ENCODE measurements at places on chromosomes 12 and 14.
A peak's percentile ranks its signal among the peaks of the same experiment; 100 is the strongest.

DNA sequence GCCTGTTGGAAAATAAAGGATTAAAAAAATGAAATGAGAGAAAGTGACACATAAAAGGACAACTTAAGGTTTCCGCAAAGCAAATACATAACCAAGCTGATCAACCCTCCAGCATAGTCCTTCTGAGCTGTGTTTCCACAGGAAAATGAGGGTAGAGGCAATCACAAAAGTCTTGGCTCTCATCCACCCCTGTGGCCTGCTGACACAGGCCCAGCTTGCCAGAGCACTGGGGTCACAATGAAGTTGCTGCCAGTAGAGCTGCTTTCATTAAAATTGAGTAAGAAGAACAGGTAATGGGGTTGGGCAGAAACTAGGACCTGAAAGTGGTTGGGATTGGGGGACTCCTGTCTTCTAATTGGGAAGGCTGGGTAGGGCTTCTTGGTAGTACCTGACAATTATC lies 65.9 kb downstream of the RERG start:
- no peak for DNase-seq

- DNase-seq: no peak
Observed at GRCh38 chr12:108240928-108241327, 98.2 kb downstream of the CMKLR1 start.

DNA sequence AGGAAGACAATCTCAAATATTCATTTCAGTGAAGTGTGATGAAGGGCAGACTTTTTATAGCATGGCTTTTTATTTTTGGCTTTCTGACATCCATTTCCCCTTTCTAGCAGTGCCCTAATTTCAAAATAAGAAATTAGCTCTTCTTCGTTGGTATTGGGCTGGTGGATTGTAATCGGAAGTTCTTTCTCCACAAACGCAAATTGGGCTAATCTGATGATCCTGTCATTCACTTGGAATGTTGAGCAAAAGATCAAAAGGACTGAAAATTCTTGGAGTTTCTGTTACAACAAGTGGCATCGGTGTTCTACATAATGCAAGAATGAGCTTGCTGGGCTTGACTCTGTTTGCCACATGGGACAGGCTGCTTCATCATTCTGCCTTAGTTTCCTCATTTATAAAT lies 1182.8 kb downstream of the FLRT2 start:
- DNase-seq: no peak

DNA sequence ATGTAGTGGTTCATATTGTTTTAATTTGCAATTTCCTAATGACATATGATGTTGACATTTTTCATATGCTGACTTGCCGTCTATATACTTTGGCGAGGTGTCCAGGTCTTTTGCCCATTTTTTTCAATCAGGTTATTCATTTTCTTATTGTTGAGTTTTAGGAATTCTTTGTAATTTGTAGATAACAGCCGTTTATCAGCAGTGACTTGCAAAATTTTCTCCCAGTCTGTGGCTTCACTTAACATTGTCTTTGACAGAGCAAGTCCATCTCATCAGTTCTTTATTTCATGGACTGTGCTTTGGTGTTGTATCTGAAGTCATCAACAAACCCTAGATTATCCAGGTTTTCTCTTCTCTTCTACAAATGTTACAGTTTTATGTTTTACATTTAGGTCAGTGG lies 12.6 kb upstream of the KLHDC2 start:
- DNase-seq: no peak

DNA sequence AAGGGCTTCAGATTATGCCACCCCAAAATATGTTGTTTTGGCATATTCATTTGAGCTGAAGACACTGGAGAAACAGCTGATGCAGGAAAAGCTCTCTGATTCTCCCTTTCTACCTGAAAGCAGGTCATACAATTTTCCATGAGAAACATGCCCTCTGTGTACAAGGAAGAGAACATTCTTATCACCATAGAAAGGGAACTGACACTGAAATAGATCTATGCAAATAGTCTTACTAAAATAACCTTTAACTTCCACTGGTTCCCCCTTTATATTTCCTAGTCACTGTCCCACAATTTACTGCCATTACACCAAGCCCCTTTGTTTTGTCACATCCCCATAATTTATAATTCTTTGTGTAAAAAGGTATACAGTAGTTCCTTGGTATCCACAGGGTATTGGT lies 9.6 kb upstream of the PHC1 start:
- no peak for DNase-seq

- no peak for DNase-seq
Observed at GRCh38 chr14:57245941-57246340, 22.8 kb downstream of the EXOC5 start.

DNA sequence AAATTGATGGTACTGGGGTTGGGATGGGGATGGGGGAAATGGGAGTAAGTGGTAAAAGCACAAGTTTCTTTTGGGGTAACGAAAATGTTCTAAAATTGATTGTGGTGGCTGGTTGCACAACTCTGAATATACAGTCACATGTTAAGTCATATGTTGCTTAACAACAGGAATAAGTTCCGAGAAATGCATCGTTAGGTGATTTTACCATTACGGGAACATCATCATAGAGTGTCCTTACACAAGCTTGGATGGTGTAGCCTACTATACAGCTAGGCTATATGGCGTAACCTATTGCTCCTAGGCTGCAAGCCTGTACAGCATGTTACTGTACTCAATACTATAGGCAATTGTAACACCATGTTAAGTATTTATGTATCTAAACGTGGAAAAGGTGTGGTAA lies 31.0 kb downstream of the ITGA7 start:
- DNase-seq: no peak

DNA sequence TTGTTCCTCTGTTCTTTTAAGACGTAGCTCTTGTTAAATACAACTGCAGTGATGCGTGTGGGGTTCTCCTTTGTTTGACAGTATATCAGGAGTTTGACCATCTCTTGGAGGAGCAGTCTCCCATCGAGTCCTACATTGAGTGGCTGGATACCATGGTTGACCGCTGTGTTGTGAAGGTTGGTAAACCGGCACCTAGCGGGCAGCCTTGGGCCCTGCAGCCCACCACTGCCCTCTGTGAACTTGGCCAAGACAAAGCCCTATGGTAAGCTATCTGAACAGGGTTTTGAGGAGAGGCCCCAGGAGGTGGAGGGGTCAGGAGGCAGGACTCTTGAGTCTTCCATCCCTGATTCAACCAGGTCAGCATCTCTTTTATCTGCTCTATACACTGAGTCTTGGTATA lies 54.6 kb upstream of the RIC8B start:
- no peak for DNase-seq

DNA sequence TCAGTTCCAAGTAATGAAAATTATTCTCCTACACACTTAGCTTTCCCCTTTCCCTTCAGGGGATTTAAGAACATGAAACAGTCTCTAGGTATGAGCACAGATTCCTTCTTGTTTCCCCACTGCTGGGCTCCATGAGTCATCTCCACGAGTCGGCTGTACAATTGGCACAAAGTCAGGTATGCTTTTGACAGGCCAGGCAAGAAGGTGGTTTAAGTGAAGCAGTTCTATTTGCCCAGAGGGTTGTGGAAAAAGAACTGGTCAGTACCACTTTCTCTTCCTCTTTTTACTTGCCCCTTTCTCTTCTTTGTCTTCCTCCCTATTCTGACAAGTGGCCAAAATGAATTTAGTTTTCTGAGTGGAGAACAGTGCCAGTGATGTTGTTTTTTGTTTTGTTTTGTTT lies 16.3 kb downstream of the DYNC1H1 start:
- DNase-seq: peak; percentile 41

DNA sequence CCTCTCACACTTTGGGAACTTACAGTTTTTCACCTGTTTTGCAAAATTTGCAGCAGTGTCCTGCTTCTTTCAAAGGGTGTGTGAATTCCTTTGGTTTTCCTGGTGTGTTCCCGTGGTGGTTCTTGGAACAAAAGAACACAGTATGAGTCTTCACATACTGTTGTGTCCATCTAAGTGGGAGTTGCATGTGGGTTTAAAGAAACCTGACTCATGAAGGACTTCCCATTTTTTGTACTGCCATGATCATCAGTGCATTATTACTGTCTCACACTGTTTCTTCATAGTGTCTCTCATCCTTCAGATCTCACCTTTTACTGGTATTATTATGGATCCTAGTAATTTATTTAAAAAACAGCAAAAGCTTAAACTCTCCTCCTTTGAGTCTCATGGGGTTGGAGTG lies 3.8 kb upstream of the GZMH start:
- no peak for DNase-seq

DNA sequence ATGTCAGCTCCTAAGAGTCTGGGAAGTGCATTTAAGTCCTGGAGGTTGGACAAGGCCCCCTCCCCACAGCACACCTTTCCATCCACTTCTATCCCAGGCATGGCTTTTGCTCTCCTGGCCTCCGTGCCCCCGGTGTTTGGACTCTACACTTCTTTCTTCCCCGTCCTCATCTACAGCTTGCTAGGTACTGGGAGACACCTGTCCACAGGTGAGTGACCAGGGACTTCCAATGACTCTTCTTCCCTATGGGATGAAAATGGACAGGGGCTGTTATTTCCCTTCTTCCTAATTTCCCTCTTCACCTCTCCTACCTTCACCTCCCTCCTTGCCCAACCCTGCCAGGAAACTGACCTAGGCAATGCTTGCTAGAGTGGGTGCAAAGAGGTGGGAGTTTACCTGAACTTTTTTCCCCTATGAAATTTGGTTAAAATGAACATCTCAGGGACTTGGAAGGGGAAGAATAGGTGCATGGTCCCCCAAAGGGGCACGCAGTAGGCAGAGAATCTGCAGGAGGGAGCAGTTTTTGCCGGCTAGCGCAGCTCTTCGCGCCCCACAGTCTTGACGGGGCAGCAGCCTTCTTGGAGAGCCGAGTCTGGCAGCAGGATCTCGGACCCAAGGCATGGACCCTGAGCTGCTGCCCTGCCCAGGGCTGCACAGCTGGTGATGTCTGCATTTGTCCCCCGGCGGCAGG lies 9.2 kb downstream of the ARHGEF25 start:
- DNase-seq: no peak

GRCh38 chr12:124015494-124016461 lies 42.8 kb downstream of the ZNF664 start:
- DNase-seq: no peak

DNA sequence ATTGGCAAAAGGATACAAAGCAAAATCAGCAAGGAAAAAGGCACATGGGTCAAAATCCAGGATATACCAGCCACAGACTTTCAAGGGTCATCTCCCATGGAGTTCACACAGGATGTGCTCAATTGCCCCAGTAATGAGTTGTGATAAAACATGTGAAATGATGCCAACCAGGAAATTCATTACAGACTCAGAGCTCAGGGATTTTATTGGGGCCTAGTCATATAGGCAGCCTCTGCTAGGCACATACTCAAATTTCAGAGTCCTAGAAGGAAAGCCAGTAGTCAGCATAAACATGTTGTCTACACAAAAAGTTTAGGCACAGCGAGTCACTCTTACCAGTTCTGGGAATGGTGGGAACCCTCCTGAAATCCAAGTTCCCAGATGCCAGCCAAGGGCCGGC lies 64.4 kb upstream of the OSBPL8 start:
- DNase-seq: no peak

- DNase-seq: no peak
Observed at GRCh38 chr12:102008615-102009126, 53.1 kb downstream of the WASHC3 start.

DNA sequence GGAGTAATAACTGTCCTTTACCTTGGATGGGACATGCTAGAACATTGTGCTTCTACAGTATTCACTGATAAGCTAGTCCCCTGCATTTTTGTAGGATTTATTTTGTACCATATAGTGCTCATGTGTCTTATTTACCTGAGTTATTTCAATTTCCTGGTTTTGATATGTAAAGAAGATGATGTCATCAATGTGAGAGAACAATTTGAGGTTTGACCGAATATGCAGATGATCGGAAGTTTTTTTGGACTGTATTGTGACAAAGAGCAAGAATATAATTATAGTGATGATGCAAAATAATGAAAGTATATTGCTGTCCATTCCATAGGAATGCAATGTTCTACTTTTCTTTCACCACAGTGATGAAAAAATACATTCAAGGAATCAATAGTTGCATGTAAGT lies 114.8 kb downstream of the RERGL start:
- no peak for DNase-seq

GRCh38 chr14:72792051-72792788 lies 101.7 kb downstream of the DPF3 start:
- peak; percentile 83 for DNase-seq

DNA sequence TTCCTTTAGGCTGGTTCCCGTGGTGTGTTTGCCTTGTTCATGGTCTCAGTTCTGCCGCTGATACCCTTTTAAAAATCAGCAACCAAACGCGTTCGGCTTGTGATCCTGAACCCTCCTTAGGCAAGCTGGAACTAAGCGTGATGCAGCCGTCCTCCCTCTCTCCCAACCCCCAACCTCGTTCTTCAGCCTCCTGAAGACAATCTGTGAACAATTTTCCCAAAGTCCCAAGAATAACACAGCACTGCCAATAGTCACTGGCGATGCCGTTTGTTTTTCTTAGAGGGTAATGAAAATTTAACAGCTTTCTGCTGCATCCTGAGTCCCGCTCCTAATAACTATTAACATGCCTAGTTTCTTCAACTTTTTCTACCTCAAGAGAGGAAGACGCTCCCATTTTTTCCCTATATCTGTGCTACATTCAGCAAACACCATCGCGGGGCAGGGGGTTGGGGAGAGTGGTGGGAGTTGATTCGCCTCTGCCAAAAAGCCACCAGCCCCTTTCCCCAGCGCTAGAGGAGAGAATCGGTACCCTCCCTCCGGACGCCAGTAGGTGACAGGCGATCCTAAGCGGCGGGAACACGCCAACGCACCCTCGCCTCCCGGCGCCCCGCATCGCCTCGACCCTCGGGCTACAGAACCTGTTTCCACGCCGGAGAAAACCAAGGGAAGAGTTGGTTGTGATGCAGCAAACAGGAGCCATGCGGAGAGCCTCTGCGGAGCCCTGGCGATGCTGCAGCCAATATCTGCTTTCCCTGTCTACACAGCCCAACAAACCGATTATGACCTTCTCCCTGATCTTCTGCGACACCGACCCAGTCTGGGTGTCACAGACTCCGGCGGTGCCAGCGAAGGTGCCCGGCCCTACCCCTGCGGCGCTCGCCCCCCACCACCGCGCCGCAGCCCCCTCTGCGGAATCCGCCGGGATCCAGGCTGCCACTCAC lies 752 bp downstream of the PRICKLE1 start:
- no peak for DNase-seq

DNA sequence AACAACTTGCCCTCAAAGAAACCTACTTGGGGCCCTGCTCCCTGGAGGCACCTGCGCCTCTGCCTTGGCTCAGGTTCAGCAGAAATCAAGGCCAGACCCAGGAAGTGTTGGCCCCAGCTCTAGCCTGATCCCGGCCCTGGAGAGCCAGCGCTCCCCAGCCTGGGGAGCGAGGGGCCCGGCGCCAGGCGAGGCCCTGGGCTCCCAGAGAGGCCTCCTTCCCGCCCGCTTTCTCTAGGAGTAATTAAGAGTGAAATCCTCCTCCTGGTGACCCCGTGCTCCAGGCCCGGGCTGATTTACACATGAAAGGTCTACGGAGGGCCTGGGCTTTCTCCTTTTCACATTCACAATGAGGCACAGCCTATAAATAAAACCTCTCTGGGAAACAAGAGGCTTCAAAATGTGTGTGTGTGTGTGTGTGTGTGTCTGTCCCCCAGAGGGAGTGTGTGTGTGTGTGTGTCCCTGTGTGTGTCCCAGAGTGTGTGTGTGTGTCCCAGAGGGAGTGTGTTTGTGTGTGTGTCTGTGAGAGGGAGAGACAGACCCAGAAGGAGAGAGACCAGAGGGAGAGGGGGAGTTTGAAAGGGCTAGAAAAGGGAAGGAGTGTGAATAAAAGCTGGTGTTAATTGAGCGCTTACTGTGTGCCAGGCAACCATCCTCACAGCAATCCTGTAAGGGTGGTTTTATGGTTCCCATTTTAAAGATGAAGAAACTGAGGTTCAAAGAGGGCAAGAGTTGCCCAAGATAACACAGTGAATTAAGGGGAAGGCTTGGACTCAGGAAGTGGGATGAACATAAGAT lies 23.8 kb upstream of the COX6A1 start:
- peak; percentile 31 for DNase-seq
